ENCODE measurements at places on chromosomes 4 and X.

GRCh38 chr4:122450847-122451246, 5.7 kb downstream of the IL2 start:
- peak; percentile 15 for DNase-seq

DNA sequence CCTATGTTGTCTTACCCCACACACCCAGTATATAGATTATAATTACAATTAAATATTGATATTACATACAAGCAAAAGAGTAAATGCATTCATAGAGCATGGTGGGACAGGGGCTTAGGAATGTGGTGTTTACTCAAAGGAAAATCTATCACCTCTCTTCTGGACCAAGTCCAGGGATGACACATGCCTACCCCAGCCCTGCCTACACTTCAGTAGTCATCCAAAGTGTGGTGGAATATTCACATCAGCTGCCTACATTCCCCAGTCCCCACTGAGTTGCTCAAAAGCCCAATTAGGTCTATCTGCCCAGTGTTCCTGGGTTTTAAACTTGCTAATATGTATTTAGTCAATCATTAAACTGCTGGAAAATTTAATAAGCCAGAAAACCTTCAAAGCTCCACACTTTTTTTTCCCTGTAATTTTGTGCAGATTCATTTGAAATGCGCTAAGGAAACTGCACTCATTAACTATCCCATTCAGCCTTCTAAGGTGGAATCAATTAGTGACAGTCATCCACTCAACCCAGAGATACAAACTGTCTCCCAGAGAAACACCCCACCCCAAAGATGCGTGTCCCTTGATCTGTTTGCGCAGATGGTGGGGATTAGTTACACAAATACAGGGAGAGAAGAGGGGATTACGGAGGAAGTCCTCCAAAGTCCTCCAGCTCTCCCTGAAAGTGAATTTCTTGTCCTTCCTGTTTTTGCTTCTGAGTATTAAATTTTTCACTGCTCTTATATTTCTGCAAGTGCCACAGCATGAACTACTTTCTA, 91.7 kb upstream of the KDR start:
- no peak for DNase-seq

- DNase-seq = no peak
These were observed at the start of gene PF4V1 for GRCh38 chr4:73853246-73853704. TSS of gene PF4V1 (plus strand) at chr4:73853296. CDS start at chr4:73853363, 67 bp downstream.

DNA sequence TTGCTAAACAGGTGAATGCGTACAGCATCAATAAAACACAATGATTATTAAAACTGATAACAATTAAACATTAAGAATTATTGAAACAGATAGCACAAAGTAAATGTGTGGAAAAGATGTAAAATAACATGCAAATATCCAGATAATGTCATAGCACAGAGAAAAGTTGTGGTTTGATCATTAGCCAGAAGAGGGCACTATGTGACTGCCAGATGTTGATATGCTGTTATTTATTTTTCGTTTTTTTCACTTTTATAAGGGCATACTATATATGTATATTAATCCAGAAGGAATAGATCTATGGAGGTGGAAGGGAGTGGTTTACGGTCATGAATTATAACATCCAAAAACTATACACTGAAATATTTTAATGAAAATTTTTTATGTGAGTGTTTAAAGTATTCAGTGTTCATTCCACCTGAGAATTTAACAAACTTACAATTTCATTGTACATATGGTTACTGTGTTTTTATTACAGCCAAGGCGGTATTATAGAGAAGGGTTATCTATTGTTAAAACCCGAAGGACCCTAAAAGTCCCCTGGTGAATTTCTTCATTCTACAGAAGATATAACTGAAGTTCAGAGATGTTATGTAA, 211.9 kb upstream of the UGT8 start:
- DNase-seq = peak; percentile 25

DNA sequence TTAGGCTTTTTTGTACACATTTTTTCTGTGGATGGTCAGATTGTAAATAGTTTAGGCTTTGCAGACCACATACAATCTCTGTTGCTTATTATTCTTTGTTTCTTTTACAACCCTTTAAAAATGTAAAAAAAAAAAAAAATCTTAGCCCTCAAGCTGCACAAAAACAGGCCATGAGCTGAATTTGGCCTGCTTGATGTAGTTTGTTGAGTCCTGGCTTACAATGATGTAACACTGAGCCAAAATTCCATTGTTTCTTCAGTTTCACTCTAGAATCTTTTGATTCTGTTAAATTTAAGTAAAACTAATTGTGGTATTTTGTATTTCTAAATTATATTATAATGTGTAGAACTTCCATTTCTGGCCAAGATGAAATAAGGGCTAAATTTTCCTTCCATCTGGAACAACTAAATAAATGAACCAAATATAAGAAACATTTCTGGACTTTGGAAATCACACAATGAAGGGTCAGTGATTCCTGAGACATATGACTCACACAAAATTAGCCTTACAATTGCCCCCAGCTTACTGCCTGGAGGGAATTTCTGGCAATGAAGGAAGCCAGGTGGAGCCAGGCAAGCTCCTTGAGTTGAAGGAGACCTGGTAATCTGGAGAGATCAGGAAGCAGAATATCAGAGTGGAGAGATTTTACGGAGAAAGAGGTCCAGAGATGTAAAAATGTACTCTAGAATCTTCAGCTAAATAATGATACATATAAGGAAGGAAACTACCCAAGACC, 29.8 kb downstream of the IQCM start:
- no peak for DNase-seq

DNA sequence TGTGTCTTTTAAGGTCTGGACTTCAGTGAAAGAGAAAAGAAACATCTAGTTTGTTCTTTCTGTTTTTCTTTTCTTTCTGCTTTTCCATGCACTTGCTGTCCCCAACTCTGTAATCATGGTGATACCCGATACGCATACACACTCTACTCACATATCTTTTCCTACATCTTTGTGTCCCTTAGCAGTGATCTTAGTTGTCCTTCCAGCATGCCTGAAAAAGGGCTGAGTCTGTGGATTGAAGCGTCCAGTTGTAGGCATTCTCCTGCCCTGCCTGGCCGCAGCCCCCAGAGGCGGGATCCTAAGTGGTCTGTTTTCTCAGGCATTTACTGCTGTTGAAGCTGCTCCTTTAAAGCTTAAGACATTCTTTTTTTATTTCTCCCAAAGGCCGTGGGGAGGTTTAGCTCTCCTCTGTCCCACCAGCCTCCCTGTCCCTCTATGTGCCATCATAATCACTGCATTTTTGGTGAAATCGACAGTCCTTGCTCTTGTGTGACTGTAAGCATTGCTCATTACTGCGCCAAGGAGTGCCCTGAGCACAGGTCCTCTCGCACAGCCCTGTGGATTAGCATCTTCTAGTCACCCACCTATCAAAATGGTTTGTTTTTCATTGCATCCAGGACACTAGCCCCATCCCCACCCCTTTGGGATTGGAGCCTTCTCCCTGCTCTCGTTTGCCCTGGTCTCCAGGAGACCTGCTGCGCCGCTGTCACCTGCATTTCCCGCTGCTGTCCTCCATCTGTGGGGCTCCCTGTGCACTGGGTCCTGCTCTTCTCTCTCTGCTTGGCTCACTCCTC, 4.4 kb downstream of the RGS12 start:
- DNase-seq = no peak

- DNase-seq = no peak
These were observed 126.8 kb upstream of the PRDX4 start for GRCh38 chrX:23540532-23540931.

DNA sequence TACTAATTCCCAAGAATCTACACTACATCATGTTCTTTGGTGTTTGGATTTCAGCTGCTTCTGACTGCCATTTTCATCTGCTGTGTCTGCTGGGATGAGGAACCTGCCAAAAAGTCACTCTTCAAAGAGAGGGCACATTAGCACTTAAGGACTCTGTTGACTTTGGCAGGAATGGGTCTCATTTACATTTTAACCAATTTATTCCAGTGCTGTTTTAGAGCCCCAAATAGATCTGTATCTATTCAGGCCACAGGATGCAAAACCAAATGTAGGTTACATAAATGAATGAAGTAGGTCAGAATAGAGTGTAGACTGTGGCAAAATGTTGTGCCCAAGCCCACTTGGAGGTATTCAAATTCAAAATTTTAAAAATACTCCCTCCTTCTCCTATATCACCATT, 14.4 kb downstream of the TXK start:
- DNase-seq = no peak

DNA sequence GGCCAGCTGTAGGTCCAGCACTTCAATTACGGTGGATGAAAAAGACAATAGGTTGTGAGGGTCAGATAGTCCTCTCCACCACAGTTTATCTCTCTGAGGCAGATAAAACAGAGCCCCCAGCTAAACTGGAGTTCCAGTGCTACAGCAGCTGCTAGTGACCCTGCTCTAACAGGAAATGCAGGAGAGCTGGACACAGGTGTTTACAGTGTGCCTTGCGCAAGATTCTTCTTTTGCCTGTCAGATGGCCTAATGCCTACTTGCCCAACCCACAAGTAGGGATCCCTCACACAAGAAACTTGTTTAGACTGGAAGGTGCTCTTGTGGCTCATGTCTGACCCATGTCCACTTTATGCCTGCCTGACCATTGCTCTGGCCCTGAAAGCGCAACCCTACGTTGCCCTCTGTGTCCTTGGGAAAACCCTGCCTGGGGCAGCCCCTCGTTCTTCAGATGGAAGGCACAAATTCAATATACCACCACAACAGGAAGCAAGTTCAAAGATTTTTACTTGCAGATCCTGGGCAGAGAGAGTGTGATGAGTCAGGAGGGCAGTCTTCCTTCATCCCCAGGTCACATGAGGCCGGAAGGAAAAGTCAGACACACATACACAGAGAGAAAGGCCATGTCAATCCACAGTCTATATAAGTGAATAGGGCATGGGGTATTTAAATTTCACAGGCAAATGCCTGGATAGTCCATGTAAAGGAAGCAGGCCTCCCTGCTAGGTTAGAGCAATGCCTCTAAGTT, 105.1 kb upstream of the ADGRL3 start:
- DNase-seq = no peak

DNA sequence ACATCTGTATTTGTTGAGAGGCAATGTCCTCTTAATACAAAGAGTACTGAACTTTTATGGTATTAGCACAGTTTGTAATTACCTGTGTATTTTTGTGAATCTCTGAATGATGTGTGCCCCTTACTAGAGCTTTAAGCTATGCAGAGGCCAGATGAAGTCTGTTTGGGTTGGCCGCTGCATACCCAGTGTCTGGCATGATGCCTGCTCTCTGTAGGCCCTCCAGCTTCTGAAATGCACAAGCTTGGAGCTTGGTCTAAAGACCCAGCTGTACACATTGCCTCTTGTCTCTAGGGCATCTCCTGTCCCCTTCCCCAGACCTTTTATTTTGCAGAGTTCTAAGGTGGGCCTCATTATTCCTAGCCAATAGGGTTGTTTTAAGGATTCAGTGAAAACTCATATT, 68.6 kb downstream of the CDS1 start:
- no peak for DNase-seq

DNA sequence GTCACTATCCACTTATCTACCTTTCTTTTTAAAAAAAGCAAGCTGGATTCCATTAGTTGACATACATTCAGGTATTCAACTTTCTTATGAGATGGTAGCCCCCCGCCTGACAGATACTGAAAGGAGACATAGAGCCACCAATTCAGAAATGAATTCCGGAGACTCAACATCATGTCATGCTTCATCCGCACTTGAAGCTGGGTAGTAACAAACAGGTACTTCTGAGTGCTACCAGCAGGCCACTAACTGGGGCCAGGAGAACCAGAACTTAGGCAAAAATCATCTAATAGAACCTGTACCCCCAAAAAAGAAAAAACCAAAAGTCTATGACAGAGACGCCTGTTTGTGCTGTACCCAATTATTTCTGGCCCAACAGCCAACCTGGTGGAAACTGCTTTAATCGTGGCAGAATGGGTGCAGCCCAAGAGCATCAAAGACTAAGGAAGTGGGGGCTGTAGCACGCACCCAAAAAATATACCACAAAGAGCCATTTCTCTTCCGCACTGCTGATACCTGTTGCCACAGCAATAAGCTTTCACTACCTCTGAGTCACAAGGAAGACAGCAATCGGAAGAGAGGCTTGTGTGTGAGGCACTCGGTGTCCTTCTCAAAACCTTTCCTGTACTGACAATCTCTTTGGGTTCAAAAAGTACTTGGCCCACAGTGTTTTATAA, 84.8 kb downstream of the AFAP1 start:
- DNase-seq = peak; percentile 90

GRCh38 chrX:130857207-130857606, 45.8 kb downstream of the ENOX2 start:
- DNase-seq = no peak

- DNase-seq = peak; percentile 85
These were observed 4.6 kb upstream of the SOWAHD start for GRCh38 chrX:119753639-119754257.

DNA sequence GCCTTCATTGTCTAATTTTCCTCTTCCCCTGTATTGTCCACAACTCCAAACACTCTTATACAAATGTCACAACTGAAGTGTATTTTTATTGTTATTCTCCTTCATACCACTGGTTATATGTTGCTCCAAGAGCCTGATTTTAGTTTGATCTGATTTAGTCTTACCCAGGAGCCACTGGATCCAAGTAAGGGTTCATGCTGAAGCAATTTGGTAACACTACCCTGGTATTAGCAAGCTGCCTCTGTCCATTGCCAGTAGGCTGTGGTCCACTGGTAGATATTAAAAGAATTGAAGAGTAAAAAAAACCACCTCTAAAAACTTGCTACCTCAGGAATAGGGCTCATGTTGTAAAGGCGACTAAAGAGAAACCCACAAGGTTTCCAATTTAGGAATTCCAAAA, 41.2 kb downstream of the AMOT start:
- DNase-seq = no peak

DNA sequence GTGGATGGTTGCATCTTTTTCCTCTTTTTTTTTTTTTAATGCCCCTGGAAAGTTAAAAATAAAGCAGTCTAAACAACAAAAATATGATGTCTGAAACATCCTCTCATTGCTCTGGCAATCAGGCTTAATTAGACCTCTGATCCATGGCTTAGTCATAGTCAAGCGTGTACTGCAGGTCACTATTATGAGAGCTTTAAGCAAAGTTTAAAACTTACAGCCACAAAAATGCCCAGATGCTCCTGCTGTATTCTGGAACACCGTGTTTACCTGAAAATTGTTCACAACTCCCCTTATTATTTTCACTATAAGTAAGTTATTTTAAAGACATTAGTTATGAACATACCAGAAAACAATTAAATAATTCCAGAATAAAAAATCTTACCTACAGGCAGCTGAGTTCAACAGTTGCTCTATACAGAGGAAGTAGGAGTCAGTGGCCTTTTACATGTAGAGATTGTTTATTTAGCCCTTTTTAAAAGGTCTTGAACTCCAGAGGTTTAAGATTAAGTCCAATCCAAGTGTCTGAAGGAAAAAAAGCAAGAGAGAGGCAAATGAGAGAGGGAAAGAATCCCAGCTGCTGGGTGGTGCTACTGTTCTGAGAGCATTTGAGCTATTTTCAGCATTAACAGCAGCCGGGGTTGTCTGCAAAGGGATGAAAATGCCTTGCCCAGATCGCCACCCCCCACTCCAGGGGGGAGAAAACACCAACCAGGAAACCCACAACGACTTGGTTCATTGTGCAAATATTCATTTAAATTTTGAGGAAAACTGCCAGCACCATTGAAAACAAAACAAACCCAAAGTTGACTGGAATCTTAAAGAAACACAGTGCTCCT, 36.9 kb downstream of the SORBS2 start:
- DNase-seq = no peak

GRCh38 chr4:15481961-15482745, 12.5 kb downstream of the CC2D2A start:
- no peak for DNase-seq
